AG10803 (cell line): ENCODE measurements at places on chromosomes 3 and 15.

DNA sequence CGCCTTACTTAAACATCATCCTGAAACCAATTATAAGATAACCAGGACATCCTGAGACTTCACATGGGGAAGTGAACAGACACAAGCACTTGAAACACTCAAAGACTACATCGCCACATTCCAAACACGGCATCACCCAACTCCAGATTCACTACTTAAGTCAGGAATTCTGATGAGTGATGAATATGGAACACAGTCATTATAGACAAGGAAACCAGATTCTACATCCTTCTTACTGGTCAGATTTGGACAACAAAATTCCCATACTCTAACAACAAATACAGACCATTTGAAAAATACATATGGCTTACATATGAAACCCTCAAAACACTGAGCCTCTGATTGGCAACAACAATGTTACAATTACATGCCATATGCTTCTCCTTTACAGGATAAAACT lies 13.1 kb upstream of the RBSN start:
- no peak for DNase-seq

DNA sequence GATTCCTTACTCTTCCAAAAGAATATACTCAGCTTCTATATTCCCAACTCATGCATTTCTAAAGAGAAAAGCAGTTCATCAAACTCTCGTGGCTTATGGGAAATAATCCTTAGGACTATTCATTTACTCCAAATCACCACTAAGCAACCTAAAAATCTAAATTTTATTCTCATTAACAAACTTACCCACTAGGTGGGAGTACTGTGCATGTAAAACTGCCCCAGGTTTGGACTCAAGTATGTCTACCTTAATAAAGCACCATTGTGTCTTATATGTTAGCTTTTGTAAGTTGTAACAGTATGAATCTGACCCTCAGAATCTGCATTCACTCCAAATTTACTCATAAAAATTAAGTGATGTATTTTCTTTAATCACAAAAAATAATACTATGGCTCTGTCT lies 25.3 kb downstream of the RAD18 start:
- DNase-seq = peak; percentile 45

- peak; percentile 35 for DNase-seq
Observed at GRCh38 chr3:50876947-50877346, 202.2 kb downstream of the DOCK3 start.

GRCh38 chr15:75928680-75929608 lies 25.3 kb downstream of the FBXO22 start:
- no peak for DNase-seq

DNA sequence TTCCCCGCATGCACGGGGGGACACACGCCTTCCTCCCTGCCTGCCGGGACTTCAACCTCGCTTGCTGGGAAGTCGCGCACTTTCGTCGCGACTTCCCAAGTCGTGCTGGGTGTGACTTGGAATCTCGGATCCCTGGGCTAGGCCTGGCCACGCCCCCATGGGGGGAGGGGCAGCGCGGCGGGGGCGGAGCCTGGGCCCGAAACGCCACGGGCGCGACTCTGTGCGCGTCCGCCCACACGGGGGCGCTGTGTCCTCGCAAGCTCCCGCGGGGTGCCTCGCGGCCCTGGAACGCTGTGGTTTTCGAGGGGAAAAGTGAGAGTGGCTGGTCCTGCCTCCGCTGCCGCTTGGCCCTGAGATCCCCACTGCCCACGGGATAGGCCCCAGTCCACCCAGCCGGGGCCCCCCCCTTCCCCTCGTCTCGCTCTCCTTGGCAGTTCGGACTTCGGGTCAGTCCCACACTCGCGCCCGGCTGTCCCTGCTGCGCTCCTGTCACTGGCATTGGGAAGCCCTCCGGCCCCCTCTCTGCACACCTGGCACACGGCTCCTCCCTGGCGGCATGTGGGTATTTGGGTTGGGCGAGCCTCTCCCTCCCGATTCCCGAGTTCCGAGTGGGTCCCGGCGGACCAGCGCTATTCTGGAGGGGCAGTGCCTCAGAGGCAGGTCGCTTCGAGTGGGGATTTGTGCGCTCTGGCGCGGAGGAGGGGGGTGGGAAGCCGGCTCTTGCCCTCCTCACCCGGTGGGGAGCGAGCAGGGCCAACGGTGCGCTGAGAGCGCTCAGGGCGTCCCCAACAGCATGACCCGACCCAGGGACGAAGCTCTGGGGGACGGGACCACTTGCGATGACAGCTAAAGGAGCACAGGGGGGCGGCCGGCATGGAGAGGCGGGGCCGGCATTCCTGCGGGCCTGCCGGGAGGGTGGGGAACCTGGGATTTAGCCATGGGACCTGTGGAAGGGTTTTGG lies 23.6 kb downstream of the SEC61A1 start:
- DNase-seq = peak; percentile 81

DNA sequence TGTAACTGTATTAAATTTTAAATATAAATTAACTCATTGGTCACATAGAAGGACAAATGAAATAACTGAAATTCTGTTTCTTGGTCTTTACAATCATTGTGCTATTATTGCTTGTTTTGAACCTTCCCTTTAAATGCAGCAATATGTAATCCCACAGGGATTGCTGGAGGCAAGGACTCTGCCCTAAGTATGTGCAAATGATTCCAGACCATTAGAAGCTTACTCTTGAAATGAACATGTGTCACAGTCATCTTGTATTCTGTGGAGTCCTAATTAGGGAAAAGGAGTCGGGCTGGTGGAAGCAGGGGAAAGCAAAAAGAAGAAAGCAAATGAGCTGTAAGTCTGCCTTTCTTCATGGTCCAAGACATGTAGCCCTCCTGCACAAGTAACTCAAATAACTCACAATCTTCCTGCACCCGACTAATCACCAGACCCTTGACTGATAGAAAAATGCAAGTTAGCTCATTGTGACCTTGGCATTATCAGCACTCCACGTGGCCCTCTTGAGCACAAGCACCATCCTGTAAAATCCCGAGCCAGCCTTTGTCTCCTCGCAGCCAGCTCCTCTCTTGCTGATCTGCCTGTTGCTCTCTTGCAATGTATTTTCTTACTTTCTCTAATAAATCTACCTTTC lies 2.3 kb upstream of the TMPRSS7 start:
- DNase-seq = no peak

DNA sequence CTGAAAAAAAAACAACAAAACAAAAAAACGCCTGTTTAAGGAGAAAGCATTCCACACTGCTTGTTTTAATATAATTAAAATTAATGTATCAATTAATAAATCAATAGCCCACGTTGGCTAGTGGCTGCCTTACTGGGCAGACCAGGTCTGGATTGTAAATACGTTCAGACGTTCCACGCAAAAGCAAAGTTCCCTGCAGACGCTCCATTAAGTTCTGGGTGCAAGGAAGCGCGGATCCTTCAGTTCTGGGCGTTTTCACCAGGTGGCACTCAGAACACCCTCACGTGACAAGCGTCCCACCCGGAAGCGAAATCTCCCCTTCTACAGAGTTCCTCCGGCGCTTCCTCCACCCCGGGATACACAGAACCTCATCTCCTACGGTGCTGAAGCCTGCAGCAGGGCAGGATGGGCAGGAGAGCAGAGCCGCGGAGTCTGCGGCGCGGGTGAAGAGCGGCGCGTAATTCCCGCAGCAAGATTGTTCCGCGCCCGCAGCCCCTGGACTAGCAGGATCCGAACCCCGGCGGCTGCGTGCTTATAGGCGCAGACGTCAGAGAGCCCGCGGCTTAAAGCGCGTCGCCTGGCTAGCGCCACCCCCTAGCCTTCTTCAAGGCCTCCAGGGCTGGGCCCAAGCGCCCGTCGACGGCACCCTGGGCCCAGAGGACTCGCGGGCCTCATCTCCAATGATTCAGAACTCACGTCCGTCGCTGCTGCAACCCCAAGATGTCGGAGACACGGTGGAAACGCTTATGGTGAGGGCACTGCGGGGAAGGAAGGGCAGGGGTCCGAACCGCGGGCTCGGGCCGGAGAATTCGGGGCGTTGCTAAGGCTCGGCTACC lies at the start of gene SLC25A38:
SLC25A38 (plus strand) TSS at position 326 of the 836 bp plus-strand sequence; CDS start at position 681, 355 bp downstream.
- DNase-seq = peak; percentile 85

DNA sequence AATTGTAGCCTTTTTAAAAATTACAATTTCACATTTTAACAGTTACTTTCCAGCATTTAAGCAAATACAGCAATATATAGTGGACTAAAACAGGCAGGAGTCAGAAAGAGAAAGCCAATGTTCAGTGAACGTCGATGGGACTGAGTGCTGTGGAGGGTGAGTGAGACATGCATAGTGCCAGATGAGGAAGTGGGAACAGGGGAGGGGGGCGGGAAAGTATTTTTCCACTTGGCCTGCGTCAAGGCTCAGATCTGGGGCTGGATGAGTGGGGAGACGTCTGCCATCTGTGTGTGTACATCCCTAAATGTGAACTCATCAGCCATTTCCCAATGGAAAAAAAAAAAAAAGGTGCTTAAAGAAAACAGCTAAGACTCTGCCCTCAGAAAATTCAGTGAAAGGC lies 19.2 kb upstream of the RAD18 start:
- peak; percentile 50 for DNase-seq

- DNase-seq = no peak
Observed at GRCh38 chr3:123695731-123696640, 111.1 kb upstream of the HACD2 start.

DNA sequence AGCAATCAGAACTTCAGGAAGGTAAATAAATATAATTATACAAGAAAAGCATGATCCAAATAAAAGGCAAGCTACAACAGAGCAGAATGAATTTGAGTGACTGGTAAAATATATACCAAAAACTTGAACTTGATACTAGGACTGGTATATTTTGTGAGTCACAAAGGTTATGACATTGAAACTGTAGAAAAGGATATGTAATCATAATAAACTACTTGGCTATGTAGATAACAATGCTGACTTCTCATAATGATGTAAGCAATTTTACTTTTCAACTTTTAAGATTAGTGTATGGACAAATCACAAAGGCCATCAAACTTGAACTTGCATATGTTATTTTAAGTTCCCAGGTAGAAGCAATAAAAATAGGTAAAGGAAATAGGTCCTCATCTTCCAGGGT lies 384.5 kb upstream of the NECTIN3 start:
- DNase-seq = no peak
